ENCODE measurements at places on chromosomes 13 and 19.
A peak's percentile ranks its signal among the peaks of the same experiment; 100 is the strongest.

DNA sequence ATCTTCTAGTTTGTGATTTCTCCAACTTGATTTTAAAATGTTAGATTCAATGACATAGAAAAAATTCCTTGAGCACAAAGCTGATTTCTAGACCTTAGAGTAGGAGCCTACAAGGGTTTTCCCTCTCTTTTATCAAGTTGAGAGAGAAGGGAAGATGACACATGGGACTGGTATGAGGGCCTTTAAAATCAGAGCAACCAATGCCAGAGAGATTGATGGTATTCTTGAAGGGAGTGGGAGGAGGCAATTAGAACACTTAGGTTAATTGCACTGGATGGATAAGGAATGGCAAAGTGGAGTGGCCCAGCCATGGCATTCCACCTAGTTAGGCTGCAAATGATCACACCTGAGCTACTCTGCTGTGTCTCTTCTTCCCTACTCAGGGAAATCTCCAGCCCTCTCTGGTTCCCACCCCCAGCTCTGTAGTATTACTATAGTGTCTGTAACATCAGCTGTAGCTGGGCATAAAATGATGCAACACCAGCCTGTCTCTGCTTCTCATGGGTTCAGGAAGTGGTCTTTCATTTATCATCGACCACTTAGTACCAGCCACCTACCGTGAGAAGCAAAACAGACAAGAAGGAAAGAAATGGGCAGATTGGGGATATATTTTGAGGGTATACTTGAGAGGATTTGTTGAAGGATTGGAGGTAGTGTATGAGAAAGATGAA is 333.6 kb downstream of the DLEU7 start:
- DNase-seq: no peak

DNA sequence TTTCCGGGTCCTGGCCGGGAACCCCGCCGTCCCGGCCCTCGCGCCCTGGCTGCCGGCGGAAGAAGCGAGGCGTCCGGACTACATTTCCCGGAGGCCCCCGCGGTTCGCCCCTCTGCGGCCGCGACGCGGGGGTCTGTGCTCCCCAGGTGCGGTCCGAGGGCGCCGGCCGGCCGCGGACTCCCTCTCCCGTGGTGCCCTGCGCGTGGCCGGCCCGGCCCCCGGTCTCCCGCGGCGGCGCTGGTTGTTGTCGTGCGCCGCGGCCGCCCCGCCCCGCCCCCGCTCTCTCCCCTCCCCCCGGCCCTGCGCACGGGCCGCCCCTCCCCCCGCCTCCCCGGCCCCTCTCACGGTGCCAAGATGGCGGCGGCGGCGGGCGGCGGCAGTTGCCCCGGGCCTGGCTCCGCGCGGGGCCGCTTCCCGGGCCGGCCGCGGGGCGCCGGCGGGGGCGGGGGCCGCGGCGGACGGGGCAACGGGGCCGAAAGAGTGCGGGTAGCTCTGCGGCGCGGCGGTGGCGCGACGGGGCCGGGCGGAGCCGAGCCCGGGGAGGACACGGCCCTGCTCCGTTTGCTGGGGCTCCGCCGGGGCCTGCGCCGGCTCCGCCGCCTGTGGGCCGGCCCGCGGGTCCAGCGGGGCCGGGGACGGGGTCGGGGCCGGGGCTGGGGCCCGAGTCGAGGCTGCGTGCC is at the start of gene KMT2B:
TSS of gene KMT2B (plus strand) at position 339 of the 680 bp plus-strand sequence. CDS start at position 355, 16 bp downstream.
- DNase-seq: peak; percentile 78

DNA sequence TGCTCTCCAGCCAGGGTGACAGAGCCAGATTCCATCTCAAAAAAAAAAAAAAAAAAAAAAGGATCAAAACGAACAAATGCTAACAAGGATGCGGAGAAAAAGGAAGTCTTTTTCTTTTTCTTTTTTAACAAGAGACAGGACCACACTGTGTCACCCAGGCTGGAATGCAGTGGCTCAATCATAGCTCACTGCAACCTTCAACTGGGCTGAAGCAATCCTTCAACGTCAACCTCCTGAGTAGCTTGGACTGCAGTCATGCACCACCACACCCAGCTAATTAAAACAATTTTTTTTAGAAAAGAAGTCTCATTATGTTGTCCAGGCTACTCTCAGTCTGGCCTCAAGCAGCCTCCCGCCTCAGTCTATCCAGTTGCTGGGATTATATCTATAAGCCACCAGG is 20.8 kb upstream of the OR7A17 start:
- DNase-seq: no peak

GRCh38 chr13:44074611-44075010 is 194.9 kb downstream of the LACC1 start:
- no peak for DNase-seq

GRCh38 chr13:106865716-106866440 is 297.9 kb upstream of the ARGLU1 start:
- no peak for DNase-seq

GRCh38 chr19:39463403-39463802 is 17.2 kb upstream of the TIMM50 start:
- no peak for DNase-seq

Data from NCI-H187 (cell line).